ENCODE measurements at places on chromosomes 4 and X.

DNA sequence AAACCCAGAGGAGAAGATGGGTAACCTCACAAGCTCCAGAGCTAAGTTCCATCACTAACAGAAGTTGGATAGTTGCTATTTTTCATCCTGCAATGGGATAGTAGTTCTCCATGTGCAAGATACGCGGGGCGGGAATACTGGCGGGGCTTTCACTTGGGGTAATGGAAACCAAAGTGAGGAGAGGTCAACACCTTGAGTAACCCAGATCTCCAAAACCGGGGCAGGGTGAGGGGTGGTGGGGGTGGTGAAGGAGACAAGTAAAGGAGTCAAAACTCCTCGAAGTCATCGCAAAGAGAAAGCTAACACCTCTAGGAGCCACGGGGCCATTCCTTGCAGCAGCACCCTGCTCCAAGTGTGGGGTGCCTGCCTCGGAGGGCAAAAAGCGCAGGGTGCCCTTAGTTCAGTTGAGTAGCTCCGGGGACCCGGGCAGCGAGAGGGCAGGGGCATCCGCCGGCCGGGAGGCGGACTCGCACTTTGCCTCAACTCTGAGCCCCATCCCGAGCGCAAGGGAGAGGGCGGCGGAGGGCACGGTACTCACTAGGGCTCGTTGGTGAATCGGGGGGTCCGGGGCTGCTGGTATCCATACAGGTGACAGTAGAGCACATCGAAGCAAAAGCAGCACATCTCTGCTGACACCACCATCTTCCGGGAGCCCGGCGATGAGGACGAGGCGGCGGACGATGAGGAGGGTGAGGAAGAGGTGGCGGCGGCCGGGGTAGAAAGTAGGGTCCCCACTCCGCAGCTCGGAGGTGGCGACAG lies 645 bp downstream of the AMMECR1 start:
- peak; percentile 22 for DNase-seq

- DNase-seq = no peak
These were observed 20.7 kb upstream of the CTSO start for GRCh38 chr4:155974476-155974749.

GRCh38 chrX:49039598-49040375 lies 3.4 kb downstream of the TFE3 start:
- peak; percentile 74 for DNase-seq

- DNase-seq = no peak
These were observed 92.2 kb downstream of the RNF150 start for GRCh38 chr4:141041021-141041476.

GRCh38 chrX:22105231-22105630 lies 73.1 kb downstream of the PHEX start:
- no peak for DNase-seq

GRCh38 chr4:118941149-118941548 lies 52.5 kb downstream of the SYNPO2 start:
- no peak for DNase-seq

- DNase-seq = no peak
These were observed 14.3 kb upstream of the GABRE start for GRCh38 chrX:151988706-151989299.

DNA sequence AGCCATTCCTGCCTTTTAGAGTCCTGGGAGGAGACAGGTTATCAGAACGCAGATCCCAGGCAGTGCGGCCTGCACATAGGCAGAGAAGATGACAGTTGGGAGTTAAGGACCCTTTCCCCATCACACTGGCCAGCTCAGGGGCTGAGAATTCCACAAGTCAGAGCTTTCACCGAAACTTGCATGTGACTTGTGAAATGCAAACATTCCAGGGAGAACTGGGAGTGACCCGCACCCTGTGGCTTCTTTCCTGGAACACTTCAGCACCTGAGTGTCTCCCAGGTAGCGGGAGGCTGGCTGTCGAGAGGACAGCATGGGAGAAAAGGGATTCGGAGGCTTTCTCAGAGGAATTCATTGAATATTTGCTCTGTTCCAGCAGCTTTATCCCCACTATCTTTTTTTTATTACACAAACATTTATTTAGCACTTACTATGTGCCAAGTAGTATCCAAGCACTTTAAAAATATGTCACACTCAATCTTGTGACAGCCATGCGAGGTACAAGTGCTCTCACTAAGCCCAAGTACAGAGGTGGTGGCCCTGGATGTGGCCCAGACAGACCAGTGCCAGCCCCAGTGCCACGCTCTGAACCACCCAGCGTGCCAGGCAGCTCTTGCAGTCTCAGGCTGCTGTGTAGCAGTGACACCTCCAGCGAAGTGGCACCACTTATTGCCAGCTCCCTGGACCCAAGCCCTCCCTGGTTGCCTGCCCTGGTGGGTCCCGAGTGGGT lies 100.5 kb downstream of the PHKA2 start:
- no peak for DNase-seq
